ENCODE measurements at places on chromosomes 2 and 18.

GRCh38 chr2:215430528-215431187 lies 5.2 kb downstream of the FN1 start:
- DNase-seq: no peak

DNA sequence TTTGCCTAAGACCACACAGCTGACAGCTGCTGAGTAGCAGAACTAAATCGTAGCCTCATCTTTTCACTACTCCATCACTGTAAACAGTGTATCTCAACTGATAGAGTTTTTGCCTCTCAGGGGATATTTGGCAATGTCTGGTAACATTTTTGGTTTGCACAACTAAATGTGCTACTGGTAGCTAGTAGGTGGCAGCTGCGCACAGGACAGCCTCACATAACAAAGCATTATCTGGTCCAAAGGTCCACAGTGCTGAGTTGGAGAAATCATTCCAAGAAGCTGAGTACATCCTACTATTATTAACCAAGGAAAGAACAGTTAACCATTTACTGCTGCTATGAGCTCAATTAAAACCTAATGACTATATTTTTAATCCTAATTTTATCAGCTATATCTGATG lies 6.1 kb upstream of the CCDC102B start:
- no peak for DNase-seq

DNA sequence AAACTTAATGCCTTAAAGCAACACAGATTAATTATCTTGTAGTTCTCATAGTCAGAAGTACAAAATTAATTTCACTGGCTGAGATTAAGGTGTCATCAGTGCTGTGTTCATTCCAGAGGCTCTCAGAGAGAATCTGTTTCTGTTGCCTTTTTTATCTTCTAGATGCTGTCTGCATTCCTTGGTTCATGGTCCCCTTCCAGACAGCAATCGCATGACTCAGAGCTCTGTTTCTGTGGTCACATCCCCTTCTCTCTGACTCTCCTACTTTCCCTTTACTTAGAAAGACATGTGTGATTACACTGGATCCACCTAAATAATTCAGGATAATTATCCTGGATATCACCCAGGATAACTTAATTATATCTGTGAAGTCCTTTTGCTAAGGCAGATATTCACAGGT lies 148.6 kb downstream of the MAIP1 start:
- DNase-seq: no peak

DNA sequence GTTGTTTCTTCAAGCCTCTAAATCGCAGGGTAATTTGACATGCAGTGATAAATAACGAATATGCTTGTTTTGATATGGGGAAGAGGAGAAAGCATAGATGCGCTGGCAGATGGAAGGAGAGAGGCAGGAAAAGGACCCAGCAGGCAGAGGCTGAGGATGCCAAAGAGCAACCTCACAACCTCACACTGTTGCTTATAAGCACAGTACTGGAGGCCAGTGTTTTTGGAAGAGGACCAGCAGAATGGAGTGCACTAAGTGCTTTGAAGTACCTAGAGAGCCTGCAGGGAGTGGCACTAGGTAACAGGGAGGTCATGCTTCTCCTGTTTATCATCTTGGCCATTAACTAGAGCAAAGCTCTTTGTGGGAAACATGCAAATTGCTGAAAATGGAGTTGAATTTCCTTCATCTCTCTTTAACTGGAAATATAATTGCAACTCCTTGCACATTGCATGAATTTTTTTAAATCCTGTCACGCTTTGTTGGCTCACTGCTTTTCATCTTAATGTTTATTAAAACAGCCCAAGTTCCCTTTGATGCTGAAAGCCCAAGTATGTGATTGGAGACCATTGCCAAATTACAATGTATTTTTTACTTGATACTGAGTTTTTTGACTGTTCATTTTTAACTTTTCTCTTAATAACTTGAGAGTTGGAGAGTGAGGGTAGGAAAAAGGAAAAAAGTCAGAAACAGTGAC lies 236.4 kb downstream of the LRRTM1 start:
- no peak for DNase-seq

- DNase-seq: no peak
These were observed 443.8 kb downstream of the MBD2 start for GRCh38 chr18:53780666-53781065.

DNA sequence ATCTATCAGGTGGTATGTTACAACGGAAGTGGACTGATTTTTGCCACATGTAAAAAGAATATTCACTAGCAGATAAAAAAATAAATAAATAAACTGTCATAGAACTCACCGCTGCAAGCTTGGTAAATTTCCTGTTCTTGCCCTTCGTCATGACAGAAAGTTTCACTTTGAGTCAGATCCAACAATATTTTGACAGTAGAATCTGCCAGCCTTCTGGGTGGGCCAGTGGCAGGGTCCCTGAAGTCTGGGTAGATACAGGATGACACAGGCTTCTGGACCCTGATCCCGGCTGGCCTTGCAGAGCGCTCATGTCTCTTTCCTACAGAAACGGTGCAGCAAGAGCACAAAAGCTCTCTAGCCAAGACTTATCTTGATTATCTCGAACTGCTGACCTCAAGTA lies 97.8 kb upstream of the PMAIP1 start:
- no peak for DNase-seq

GRCh38 chr2:180657054-180657453 lies 323.4 kb upstream of the UBE2E3 start:
- DNase-seq: no peak

DNA sequence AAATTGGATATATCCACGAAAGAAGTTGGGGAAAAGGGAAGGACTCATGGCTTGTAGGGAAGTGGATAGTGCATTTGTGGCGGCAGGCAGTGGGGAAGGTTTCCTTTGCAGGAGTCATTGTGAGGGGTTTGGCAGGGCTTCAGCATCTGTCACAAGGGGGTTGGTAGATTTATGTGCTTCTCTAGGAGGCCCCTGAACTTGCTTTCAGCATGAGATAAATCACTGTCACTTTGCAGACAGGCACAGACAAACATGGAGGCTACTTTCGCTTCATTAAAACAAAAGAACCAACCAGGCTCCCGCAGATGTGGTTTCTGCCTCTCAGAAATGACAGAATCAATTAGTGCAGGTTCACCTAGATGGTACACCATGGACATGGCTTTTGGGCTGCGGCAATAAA lies 340.7 kb downstream of the TGIF1 start:
- DNase-seq: no peak

DNA sequence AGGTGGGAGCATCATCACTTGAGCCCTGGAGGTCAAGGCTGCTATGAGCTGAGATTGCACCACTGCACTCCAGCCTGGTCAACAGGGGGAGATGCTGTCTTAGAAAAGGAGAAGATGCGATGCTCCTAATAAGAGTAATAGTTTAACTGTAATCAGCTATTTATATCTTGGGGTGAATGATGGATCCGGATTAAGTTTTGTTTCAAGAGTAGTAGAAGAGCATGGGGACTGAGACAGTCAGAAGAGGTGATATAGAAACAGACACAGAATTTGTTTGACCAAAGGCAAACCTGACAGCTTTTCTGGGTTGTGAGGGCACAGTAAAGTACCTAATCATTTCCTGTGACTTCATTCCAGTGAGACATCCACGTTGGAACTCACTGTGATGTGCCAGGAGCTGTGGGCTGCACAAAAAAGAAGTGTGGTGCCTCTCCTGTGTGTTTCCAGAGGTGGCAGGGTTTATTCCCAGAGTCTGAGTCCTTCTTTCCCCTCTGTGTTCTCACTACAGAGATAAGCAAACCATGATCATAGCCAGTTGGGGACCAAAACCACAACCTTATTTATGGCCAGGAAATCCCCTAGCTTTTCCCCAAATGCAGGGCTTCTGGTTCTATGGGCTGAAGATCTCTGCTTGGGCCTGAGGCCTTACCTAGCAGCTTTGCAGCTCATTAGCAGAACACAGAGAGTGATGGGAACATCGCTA lies 113.7 kb downstream of the XRCC5 start:
- no peak for DNase-seq

DNA sequence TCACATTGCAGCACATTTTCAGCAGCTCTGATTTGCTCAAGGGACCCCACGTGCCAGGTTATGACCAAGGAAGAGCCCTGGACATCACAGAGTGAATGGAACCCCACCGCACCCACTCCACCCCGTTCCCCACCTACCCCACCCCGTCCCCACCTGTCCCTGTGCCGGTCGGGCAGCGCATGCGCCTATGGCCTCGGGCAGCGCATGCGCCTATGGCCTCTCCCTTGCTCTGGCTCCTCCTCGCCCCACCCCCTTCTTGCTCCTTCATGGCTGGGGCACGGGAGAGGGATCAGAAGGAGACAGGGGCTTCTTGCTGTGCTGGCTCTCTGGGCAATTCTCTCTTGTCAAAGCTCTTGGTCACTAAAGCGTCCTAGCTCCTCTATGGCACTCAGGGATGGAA lies 371.8 kb upstream of the HS6ST1 start:
- DNase-seq: no peak

DNA sequence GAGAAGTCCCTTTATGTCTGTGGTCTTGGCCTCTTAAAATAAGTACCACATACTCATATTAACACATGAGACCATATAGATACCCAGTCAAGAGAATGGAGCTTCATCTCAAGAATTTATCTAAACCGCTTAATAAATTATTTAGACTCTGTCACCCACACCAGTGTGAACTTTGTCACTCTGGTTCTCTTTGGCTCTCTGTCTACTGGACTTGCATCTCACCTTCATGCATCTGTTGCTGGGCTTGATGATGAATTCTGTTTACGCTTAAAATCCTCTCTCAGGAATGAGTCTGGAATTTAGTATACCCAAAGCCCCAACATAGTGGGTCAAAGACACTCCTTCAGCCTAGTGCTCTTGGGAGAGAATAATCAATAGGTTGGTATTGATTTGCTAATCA lies 73.9 kb downstream of the SETBP1 start:
- DNase-seq: no peak

DNA sequence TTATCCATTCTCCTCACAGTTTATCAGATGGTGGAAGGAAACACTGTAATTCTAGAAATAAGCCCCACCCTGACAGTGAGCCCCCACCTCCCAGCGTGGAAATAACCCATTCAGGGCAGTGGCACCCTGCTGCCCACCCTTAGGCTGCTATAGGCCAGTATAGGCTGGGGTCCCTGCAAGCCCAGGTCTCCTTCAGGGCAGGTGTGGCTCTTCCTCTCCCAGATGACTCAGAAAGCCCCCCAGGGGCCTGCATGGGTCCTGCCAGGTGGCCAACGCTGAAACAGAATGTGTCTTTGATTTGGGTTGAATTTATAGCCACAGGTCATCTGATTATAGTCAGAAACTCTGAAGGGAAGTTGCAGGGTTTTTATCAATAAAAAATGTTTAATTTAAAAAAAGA lies 136.4 kb downstream of the SH3RF3 start:
- DNase-seq: no peak

DNA sequence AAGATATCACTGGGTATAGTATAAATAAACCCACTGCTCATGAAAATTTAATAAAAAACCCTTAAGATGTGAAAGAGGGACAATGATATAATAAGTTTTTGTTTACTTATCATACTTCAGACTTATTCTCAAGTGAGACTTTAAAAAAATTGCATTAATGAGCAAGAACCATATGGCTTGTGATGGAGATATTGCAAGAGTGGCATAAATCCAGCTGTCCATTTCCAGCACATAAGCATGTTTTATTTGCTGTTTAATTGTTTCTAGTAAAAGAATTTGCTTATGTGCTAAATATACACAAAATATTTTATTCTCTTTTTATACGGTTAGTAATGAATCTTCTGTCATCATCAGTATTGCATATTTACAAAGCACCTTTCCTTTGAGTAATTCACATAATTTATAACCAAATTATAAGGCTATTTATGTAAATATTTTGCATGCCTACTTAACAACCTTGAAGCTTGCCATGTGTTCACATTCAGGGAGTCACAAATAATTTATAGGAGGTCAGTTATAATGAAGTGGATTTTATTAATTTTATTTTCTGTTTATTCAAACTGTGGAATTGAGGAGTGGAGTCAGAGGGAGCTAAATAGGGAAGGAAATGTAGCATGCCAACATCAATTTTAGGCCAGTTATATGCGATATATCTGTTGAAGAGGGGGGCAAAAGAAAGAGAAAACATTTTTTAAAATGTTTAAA lies 318.5 kb upstream of the CWC22 start:
- no peak for DNase-seq

DNA sequence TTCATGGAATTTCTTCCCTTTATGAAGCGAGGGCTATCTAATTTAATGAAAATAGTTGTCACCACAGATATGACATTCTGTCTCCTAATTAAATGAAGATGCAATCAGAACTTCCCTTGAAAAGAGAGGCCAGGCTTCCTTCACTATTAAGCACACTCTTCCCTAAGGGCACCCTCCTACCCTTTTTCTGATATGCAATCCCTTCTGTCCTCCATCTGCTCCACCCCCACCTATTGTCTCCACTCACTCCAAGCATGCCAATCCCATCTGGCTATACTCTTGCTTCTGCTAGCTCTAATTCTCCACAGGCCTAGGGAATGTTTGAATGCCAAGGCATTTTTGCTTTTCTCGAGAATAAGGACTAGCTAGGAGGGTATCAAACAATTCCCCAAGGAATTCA lies 818.4 kb upstream of the FSHR start:
- no peak for DNase-seq

DNA sequence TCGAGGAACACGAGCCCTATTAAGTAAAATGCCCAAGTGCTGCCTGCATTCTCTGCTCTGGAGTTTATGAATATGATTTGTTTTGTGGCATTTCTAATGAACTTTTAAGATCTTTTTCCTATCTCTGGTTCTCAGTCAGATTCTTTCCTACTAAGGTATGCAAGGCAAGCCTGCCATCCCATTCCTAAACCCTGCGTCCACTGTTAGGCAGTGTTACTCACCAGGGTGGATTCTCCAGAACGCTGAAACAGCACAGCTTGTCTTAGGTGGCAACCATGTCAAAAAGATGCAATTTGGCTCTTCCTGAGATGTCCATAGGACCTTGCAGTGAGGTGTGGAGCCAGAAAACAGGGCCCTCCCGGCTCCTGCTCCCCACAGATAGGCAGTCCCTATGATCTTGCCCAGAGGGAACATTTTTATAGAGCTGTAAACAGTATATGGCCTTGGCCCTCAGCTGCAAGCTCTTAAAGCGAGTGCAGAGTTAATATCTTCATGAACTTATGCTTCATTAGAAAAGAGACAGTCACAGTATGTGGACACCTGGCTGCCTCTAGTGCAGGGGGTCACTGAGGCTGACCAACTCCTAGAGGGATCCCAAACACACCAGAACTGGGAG lies 84.4 kb downstream of the TPGS2 start:
- DNase-seq: no peak

DNA sequence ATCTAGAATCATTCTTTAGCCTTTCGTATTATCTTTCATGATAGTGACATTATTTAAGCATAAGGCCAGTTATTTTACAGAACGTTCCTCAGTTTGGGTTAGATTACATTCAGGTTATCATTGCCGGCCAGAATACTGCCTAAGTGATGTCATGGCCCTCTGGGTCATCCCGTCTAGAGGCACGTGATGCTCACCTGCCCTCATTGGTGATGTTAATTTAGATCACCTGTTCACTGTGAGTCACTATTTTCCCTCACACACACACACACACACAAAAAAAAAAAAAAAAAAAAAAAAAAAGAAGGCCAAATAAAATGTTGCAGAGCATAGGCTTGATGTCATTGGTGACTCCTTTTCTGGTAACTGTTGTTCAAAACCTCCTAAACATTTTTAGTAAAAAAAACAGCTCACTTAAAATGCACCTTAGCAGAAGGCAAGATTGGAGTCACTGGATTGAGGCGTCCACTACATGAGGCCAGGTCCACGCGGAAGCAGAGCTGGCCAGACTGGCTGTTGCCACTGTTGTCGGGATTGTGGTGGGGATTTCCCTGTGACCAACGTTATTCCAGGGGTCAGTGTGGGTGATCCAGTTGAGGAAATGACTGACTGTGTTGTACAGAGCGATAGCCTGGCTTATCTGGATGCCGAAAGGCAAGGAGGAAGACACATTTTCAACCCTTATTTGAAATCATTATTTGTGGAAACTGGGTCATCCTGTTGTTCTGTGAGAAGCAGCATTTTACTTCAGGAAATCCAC lies 52.1 kb upstream of the CNGA3 start:
- DNase-seq: no peak

- no peak for DNase-seq
These were observed 93.8 kb downstream of the C2orf74 start for GRCh38 chr2:61255580-61256437.
